Stimulated activated CD4-positive, alpha-beta T cell treated with anti-CD3 and anti-CD28 coated beads, Interleukin-12 subunit alpha, Interleukin-12 subunit beta, amount 100 ng/mL, for 48 hours (primary cell): ENCODE measurements at places on chromosomes 2 and 18.

DNA sequence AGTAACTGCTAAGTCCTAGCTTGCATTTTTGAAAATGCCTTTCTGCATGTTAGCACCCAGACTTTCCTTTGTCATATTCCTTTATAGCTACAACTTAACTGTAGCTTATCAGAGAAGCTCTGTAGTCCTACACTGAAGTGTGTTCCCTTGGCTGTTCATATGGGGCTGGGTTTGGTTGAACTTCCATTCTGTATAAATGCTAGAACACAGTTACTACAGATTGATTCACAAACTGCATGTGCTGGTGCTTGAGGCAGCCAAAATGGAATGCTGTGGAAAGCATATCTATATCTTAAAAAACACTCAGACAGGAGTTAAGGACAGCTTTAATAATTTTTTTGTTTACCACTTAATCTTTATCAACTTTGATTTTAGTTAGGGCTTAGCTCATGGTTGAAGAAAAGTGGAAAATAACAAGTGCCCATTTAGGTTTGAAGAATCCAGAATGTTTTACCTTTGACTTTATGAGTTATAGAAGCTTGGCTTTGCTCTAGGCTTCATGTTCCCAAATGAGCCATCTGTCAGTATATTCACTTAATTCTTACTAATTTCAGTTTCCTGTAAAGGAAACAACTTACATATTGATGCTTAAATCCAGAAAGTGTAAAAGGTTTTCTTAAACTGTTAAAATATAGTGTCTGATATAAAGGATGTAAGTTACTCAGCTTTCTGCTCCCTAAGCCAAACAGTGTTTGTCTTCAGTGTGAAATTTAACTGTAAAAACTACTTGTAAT lies 148.9 kb downstream of the AGPS start:
- DNase-seq, result no peak

- DNase-seq, result no peak
These were observed 153.5 kb upstream of the NFATC1 start for GRCh38 chr18:79242246-79242645.

DNA sequence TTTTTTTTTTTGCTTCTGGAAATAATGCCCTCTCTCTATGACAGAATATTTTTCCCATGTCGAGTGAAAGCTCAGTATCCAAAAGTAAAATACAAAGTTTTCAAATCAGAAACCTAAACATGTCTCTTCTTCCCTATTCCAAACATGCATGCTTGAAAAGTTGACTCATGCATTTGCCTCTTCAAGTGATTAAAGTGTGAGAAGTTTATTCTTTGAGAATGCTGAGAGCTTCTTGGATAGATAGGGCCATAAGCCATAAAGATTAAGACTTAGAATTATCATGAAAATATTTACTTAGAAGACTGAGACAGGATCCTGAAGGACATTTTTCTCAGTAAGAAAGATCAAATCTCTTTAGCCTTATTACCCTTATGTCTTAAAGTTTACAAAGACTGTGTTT lies 98.6 kb upstream of the EPB41L5 start:
- DNase-seq, result no peak

DNA sequence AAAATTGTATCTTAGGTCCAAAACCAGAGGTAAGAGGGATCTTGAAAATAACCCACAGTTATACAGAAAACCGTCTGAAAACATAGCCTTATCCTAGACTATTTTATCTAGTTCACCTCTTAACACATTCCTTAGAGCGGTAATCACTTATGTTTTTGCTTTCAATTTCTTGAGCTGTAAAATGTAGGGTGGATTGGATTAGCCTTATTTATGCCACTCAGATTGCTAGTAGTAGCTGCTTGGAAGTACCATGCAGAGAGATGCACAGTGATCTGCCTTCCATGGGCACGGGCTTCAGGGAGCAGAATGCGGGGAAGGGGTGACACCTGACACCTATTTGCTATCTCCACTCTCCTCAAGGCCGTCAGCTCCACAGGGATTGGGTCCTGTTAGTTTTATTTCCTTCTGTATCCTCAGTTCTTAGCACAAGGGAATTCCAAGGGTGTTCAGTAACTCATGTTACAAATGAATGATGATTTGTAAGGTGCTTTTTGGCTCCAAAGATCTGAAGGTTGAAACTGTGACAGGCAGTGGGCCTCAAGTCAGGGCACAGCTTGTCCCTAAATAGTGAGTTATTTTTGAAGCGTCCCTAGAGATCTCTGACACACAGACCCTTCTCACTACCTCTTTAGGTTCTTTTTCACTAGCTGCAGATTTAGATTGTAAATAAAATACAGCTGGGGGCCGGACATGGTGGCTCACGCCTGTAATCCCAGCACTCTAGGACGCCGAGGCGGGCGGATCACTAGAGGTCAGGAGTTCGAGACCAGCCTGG lies 64.0 kb upstream of the PMAIP1 start:
- DNase-seq, result no peak

DNA sequence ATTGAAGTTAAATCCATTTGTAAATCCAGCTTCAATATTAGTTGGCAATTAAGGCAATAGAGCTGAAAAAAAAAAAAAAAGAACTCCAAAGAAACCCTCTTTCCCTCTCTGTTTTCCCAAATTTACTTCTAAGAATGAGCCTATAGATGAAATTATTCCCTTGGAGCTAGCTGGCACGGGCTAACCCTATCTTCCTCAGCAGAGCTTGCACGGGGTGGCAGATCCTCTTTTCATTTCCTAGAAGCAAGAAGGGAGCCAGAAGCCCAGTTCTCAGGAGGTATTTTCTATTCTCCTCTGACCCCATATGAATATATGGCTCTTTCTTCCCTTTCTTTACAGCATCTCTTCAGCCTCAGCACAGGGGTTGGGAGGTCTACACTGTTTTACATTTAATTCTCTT lies 426.0 kb downstream of the TGIF1 start:
- no peak for DNase-seq

GRCh38 chr2:177748360-177748759 lies 324.2 kb downstream of the PDE11A start:
- no peak for DNase-seq

- no peak for DNase-seq
These were observed 64.5 kb upstream of the ZCCHC2 start for GRCh38 chr18:62458346-62458745.

GRCh38 chr2:117858336-117858735 lies 43.8 kb downstream of the DDX18 start:
- no peak for DNase-seq

DNA sequence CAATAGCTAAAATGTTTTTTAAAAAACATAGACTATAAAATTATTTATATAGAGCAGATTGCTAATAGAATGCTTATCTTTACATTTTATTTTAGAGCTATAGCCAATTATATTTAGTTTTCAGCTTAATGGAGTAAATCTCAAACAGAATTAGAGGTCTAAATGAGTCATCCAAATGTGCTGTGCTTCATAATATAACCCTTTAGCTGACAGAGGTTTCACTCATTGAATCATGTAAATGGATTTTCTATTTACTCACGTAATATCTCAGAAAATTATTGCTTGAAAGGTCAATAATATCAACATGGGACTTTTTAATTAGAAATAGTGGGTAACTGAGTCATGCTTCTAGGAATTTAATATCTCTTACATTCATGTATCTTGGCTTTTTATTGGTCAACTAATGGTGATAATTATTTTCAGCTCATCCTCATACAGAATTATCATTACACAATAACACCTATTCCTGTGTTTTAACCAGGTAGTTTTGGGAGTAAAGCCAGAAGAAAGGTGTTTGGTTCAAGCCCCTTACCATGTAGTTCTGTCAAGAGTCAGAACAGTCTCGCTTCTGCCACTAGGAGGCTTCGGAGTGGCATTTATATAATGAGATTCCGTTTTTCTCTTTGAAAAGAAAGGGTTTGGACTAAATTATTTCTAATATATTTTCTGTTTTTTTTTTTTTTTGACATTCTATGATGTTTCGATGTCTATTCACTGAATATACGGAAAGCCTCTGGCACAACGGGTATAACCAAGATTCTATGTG lies 217.6 kb downstream of the CDH7 start:
- no peak for DNase-seq

DNA sequence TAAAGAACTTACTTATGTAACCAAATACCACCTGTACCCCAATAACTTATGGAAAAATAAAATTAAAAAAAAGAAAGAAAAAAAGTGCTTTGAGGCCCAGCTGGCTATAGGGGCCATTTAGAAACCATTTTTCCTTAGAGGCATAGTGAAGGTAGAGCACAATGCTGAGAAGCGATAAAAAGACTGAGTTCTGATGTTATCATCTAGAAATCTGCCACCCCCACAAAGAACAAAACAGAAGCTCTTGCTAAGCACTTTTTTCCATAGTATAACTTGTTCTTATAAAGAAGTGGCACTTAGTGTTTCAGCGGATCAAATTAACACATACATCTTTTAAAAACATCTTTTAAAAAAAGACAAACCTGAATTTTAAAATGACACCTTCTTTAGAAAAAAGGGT lies 51.4 kb downstream of the ICOS start:
- DNase-seq, result no peak

DNA sequence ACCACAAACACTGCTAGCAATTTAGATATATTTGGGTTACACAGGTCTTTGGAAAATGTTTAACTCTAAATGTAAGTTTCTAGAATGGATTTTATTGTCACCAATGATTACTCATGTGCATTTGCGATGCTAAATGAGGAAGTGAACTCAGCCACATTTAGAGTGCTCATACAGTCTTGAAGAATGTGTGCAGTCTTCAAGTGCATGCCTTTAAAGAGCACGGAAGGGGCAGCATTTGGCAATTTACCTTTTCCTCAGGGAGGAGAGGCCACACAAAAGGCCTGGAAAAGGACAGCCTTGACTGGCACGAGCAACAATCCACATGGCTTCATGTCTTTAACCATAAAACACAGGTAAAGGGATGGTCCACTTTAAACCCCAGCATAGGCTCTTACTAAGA lies 78.5 kb upstream of the STK17B start:
- DNase-seq, result no peak

DNA sequence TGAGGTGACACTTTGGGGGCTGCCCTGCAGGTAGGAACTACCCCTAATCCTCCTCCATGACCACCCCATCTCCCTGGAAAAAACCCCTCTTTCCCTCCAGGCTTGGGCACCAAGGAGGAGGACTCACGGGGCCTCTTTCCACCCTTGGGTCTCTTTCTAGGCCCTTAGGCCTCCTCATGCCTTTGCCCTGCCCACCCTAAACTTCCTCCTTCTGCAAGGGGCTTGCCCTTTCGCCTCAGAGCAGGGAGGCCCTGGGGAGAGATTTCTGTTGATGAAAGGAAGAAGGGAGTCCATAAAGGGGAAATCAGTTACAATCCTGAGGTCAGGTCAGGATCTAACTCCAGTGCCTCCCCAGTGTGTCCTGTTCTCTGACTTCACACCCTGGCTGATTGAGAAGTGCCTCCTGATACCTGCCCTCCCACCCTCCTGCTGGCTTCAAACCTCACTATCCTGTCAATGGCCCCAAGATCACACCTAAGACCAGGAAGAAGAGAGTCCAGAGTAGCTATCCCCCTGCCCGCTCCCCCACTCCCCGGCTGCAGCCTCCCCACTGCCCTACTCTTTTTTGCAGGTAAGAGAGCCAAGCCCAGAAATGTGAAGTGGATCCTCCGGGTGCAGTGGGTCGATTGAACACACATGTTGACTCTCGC lies 16.7 kb upstream of the TNS1 start:
- DNase-seq, result no peak

DNA sequence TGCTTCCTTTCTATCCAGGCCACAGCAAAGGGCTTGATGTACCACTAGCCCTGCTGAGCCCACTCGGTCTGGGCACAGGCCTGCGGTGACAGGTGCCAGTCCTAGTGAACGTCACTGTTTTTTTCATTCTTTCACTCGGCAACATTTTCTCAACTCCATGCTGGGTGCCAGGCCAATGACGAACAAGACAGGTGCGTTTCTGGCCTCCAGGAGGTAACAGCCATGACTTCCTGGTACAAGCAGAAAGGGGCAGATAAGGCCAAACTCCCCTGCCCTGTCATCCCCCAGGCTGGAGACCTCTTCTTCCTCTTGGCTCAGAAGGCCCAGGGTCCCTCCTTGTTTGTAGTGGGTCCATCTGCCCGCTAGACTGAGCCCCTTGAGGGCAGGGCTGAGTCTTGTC lies 55.7 kb upstream of the OTOF start:
- DNase-seq, result no peak

DNA sequence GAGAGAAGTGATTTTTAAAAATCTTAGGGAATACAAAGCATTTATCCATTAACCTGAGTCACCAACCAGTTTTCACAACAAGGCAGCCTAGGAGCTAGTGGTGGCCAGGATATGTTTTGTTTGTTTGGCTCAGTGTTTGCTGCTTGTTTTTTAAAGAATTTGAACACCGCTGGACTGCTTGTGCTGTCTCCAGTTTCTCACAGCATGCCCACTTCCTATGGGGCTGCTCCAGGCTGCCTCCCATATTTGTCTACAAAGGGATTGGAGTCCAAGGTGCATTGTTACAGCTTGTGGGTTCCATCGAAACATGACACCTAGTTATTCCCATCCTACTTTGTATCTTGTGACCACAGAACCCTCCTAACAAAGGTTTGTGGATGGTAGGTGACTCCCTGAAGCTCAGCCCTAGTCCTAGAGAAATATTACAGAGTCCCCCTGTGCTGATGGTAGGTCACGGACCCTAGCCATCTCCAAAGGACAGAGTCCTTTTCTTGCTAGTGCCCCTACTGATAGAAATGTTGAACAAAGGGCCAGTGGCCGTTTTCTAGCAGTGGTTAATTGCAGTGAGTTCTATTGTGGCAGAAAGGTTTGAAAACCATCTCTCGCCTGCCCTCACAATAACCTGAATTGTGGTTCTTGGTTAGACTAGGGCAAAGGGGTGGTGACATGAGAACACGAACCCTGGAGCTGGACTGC lies 23.2 kb downstream of the GPR39 start:
- no peak for DNase-seq

GRCh38 chr2:217902379-217903141 lies 100.2 kb downstream of the TNS1 start:
- DNase-seq, result no peak

- DNase-seq, result no peak
These were observed 38.6 kb downstream of the AGFG1 start for GRCh38 chr2:227510620-227510958.

GRCh38 chr2:130813722-130814121 lies 23.0 kb upstream of the ARHGEF4 start:
- DNase-seq, result no peak

DNA sequence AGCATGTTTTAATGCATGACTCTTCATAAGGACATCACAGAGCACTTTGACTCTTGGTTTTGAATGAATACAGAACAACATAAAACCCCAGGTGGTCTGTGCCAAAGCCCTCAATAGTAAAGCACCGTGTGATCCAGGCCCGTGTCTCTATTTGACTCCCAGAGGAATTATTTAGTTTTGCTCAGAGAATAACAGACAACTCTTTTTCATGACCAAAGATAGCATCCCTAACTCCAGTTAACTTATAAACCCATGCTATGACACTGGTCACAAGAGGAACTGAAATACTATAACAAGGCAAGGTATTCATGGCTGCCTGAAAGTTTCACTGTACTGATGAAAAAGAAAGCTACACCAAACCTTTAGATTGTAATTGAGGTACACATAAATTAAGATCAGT lies 128.4 kb downstream of the IKZF2 start:
- no peak for DNase-seq
